ENCODE measurements at places on chromosomes 6 and 20. TPM values are rescaled to one million over a fixed set of nuclear protein-coding genes. Genes with fewer than 3 reads are reported as not detected.

DNA sequence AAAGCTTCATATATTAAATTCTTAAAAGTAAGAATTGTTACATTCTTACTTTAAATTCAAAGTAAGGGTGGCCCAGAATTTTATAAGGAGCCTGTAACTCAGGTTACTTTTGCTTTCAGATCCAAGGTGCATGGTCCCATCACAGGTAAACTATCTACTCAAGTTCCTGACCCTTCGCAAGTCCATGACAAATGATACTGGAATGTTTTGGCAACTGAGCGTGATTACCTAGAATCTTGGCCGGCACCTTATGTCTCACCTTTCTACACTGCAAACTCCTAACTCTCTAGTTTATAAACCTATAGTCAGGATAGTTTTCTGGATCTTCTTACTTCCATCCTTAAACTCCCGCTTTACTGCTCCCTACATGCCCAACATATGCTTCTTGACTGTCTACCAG lies 67.9 kb upstream of the HMGN3 start:
- no peak for DNase-seq

GRCh38 chr6:139580592-139581484 lies 206.4 kb upstream of the CITED2 start:
- DNase-seq = no peak

DNA sequence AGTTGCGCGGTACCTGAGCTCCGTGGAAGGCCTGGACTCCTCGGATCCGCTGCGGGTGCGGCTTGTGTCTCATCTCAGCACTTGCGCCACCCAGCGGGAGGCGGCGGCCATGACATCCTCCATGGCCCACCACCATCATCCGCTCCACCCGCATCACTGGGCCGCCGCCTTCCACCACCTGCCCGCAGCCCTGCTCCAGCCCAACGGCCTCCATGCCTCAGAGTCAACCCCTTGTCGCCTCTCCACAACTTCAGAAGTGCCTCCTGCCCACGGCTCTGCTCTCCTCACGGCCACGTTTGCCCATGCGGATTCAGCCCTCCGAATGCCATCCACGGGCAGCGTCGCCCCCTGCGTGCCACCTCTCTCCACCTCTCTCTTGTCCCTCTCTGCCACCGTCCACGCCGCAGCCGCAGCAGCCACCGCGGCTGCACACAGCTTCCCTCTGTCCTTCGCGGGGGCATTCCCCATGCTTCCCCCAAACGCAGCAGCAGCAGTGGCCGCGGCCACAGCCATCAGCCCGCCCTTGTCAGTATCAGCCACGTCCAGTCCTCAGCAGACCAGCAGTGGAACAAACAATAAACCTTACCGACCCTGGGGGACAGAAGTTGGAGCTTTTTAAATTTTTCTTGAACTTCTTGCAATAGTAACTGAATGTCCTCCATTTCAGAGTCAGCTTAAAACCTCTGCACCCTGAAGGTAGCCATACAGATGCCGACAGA lies 9.9 kb downstream of the HEY2 start:
- DNase-seq = no peak

DNA sequence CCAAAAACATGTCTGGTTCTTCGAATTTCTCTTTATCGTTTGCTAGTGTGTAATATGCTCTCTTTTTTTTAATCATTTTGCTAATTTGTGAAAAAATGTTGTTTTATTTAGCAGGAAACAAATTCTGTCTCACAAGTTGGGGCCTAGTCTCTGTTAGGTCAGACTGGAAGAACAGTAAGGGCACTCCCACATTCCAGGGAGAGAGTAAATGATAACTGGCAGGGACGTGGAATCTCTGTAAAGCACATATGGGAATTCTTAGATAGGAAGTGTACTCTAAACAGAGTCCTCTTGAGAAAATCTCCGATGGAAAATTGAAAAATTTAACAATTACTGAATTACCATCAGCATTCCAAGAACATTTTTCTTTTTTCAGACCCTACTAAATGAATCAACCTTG lies 16.4 kb upstream of the CCDC28A start:
- no peak for DNase-seq

DNA sequence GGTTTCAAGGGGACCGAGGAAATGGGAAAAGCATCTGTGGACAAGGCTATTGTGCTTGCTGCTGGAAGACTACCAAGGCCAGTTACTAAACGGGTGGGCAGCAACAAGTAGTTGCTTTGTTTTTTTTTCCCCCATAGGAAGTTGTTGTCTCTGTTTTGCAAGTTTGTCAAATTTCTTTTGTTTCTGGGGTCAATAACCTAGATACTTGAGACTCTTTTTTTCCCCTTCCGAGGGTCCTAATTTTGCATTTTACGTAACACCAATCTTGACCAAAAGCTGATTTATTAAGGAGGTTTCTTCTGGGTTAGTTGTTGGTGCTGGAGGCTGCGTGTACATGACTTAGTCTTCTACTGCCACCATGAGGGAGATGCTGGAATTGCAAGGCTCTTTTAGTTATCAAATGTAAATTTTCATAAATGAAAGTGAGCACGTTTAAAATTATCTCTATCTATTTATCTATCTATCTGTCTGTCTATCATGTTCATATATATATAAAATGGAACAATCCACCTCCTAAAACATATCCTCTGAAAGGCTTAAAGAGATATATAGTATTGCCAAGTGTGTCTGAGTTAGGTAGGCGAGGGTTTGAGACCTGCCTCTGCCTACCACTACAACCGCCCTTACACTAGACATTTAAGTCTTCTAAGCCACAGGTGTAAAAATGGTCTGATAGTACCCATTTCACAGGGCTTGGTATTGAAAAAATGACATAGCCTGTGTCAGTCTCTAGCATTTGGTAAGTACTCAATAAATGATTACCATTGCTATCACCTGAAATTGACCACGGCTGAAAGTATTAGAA lies 60.2 kb downstream of the GCLC start:
- DNase-seq = peak; percentile 91

DNA sequence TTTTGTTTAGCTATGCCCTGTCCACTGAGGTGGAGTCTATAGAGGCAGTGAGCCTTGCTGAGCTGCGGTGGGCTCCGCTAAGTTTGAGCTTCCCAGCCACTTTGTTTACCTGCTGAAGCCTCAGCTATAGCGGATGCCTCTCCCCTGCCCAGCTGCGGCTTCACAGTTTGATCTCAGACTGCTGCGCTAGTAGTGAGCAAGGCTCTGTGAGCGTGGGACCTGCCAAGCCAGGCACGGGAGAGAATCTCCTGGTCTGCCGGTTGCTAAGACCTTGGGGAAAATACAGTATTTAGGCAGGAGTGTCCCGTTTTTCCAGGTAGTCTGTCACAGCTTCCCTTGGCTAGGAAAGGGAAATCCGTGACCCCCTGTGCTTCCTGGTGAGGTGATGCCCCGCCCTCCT lies 138.4 kb downstream of the SMAP1 start:
- no peak for DNase-seq

- no peak for DNase-seq
Observed at GRCh38 chr6:39493777-39494176, 171.3 kb upstream of the KCNK16 start.

DNA sequence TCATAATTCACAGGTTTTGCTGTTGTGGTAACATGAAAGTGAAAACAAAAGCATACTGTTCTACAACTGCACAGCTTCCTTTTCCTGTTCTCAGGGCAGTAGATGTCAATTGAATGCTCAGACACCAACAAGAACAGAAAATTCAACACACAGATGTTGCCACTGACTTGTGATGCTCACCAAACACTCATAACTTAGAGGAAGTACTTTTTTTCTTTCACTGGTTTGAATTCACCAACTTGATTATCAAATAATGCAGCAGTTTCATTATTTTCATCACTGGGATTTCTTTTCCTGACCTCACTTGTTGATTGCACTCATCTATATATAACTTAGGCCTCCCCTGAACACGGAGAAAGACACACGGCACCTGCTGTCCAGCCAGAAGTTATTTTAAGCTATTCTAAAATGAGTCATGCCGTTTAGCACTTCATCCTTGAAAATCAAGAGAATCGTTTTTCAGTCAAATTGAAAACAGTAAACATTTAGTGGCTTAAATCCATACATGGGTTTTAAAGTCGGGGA lies 949 bp downstream of the TXLNB start:
- peak; percentile 86 for DNase-seq

- peak; percentile 83 for DNase-seq
Observed at GRCh38 chr6:37502703-37503291, 3.1 kb upstream of the CCDC167 start.

GRCh38 chr6:12150812-12151432 lies 138.8 kb downstream of the HIVEP1 start:
- peak; percentile 78 for DNase-seq

- DNase-seq = no peak
Observed at GRCh38 chr6:164344801-164345291, 930.3 kb downstream of the QKI start.

GRCh38 chr20:33250666-33251065 lies 14.9 kb downstream of the BPIFA1 start:
- DNase-seq = no peak

GRCh38 chr20:35106827-35107380 lies 14.3 kb upstream of the TRPC4AP start:
- DNase-seq = no peak

DNA sequence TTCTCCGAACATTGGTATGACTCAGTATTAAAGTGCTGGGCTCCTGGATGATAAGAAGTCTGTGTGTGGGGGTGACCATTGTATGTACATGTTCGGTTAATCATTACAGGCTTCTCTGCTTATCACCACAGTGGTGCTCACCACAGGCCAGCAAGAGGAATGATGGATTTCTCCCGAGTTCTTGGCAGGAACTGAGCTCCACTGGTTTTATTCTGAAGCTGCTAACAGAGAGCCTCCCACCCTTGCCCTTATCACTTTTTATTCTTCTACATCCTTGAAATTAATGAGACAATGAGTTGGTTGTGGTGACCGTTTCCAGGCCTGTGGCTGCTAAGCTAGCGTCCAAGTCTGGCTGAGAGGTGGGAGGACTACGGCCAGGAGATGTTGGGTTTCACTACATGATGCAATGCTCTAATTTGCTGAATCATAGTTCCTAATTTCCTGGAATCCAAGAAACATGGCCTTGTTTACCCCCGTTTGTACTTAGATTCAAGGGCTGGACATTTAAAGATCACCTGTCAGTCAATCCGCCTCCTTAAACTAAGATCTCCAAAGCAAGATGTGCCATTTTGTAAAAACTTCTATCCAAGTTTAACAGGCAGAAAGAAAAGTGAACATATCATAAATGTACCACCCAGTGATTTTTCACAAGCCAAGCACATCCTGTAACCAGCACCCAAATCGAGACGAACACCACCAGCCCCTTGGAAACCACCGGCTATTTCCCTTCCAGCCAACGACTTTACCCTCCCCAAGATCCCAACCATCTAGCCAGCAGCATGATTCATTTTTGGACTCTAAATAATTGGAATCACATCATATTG lies 172.5 kb downstream of the FOXA2 start:
- DNase-seq = no peak

GRCh38 chr6:156009656-156010055 lies 554.0 kb upstream of the NOX3 start:
- DNase-seq = no peak

DNA sequence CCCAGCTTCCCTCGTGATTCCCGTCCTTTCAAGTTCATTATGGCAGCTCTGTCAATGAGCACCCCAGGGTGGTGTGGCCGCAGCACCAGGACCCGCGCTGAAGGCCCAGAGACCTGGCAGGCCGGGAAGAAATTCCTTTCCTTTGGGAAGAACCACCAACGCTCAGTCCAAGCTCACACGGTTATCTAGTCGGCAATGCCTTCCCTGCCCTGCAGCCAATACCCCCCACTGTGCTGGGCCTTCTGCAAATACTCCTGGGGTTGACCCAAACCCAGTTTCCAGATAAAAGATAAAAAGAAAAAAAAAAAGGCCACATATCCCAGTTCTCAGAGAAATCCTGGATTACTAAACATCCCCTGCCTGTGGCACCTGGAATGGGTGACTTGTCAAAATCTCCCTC lies 28.7 kb downstream of the PXDC1 start:
- no peak for DNase-seq

DNA sequence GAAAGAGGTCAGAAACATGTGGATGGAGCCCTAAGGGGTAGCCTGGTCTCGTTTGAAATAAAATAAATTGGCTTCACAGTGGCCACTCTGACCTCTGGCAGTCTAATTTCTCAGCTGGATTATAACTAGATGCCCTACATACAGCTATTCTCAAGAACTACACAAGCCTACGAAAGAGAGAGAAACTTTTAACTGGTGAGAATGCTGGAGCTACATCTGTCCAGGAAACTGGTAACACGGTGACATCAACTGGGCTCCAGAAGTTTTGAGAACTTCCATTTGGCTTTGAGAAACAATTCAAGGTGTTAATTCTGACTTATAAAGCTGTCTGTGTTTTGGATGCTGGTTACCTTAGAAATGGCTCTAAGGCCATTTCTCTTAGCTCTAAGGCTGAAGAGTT lies 187.3 kb upstream of the TENT5A start:
- no peak for DNase-seq

GRCh38 chr6:28489366-28490204 lies 26.0 kb downstream of the GPX6 start:
- peak; percentile 79 for DNase-seq

DNA sequence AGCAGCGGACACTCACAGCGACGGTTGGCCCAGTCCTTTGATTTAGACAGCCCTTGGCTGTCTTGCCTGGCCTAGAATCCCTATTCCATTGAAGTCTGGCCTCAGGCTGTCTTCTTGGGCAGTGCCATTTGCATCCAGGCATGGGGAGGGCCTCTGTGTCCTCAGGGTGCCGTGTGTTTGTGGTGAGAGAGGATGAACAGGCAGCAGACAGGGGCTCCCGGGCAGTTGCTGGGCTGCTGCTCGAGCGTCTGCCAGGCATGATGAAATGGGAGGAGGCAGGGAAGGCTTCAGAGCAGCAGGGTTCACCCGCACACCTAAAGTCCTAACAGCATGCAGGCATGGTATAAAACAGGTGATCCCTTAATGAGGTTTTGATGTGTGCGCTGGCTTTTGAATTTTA lies 126.9 kb downstream of the SOBP start:
- DNase-seq = no peak

The KIF25 gene
- not detected for total RNA-seq

The FLRT3 gene
- not detected for total RNA-seq

The CST7 gene
- total RNA-seq = 117 TPM

The CLPSL2 gene
- total RNA-seq = not detected

The HMGA1 gene
- total RNA-seq = 520 TPM

The DOK5 gene
- 37.1 TPM for total RNA-seq

The WFDC12 gene
- total RNA-seq = not detected

The MACROD2 gene
- total RNA-seq = not detected

The KCNQ2 gene
- 0.26 TPM for total RNA-seq

All from activated CD4-positive, alpha-beta T cell treated with anti-CD3 and anti-CD28 coated beads, Interleukin-2, amount 10 ng/mL, durations not matched to agents 24 days and 14 days (primary cell).